Transverse colon (tissue), 4 donors: ENCODE measurements at places on chromosomes 2 and 18.
A peak's percentile ranks its signal among the peaks of the same experiment; 100 is the strongest.

DNA sequence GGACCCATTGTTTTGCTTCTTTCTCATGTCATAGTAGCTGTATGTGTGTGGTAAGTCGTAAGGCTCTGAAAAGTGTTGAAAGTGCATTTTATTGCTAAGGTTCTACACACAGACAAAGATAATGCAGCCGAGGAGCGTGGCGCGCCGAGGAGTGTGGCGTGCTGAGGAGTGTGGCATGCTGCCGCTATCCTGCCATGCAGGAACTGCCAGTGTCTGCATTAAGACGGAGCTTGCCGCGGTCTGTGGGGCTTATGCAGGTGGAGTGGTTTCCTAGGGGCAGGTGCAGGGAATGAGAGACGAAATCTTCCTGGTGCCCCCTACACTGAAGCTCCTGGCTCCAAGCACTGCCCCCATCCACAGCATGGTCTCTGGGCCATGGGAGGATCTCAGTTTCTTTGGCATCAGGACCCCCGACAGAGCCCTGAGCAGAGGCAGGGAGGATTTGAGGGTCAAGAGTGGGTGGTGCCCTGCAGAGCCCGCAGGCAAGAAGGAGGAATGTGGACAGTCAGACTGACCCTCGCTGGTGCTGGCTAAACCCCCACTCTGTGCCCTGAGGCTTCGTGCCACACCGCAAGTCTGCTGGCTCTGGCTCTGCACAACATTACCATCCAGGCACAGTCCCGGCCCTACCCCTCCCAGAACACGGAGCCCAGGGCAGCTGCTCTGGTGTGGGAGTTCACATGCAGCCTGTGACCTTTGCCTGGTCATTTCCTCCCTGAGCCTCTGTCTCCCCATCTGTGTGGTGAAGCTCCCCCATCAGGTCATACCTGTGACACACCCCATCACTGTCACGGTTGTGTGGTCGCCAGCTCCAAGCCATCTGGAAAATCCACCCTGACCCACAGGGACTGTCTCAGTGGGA, 3.2 kb downstream of the SNED1 start:
- DNase-seq, result no peak

- no peak for DNase-seq
Observed at GRCh38 chr18:67682516-67682915, 166.0 kb upstream of the DSEL start.

DNA sequence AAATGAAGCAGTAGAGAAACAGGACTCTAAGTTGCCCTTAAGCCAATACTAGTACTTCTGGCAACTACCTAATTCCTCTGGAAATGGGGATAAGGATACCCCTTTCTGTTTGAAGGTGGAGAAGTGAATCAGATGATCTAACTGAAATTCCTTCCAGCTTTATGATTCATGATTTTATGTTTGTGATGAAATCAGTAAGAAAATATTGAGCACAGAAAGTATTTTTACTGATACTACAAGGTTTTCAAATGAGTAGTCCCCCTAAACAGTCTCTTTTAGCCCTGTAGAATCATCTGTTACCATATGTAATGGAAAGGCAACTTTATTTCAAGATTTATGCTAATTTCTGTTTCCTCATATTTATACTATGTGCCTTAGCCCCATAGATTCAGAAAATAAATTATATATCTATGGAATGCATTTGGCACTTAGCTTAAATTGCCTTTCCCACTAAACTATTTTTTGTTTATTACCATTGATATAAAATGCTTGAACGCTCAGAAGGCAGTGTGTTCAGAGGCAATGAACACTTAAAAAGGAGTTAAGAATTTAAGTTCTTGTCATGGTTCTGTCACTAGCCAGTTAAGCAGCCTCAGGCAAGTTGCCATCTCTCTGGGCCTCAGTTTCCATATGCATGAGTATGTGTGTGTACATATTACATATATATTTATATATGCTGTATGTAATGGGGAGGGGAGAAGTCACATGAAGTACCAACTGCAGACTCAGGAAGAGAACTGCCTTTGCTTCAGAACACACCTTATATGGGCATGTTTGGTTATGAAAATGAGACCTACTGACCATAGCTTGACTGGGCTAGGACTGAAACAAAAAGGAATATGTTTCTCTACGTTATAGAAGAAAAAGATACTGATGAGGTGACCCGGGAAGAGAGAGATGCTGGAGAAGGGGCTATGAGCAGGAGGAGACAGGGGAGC, 97.7 kb downstream of the CDC42EP3 start:
- DNase-seq, result no peak

DNA sequence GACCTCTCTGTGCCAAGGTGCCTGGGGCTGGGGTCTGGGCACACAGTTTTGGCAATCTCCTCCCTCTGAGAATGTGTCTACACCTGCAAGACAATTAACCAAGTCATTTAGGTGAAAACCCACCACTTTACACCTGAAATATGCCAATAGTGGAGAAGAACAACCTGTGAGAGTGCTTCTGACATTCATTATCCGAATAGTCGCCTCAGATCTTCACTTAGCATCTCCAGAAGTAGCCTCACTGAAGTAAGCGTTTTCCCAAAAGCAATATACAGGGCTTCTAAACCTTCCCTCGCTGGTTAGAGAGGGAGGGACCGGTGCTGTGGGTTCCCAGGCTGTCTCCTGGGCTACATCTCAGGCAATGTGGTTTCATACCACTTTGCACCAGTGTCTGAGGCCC, 173.5 kb downstream of the DDX1 start:
- DNase-seq, result no peak

DNA sequence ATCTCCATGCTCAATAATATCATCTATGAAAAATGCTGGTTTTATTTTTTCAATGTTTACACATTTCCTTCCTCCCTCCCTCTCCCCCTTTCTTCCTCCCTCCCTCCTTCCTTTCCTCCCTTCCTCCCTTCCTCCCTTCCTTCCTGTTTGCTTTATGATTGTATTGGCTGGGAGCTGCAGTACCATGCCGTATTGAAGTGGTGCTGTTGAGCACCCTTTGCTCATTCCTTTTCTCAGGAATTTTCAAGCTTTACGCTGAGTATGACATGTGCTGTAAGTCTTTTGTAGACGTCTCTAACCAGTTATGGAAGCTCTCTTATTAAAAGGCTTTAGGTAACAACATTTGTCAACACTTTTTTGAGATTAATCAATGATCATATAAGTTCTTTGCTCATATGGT, 100.4 kb downstream of the SNTG2 start:
- no peak for DNase-seq

DNA sequence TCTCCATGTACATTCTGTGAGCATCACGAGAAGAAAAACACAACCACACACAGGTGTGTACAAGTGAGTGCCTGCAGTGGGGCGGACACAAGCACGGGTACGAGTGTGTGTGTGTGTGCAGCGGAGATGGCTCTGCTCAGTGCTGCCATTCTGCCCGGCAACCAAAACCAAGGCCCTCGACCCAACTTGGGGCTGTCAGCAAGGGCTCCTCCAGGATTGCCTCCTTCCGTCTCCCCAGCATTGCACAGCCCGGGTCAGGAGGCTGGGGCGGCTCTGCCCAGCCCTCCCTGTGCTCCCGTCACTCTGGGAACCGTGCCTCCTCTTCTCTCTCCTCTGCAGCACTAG, 66.5 kb downstream of the PXDN start:
- no peak for DNase-seq

GRCh38 chr18:76495435-76496193, 572 bp upstream of the ZNF516 start:
- DNase-seq, result peak; percentile 57
